ENCODE measurements at places on chromosomes 12 and 14.

DNA sequence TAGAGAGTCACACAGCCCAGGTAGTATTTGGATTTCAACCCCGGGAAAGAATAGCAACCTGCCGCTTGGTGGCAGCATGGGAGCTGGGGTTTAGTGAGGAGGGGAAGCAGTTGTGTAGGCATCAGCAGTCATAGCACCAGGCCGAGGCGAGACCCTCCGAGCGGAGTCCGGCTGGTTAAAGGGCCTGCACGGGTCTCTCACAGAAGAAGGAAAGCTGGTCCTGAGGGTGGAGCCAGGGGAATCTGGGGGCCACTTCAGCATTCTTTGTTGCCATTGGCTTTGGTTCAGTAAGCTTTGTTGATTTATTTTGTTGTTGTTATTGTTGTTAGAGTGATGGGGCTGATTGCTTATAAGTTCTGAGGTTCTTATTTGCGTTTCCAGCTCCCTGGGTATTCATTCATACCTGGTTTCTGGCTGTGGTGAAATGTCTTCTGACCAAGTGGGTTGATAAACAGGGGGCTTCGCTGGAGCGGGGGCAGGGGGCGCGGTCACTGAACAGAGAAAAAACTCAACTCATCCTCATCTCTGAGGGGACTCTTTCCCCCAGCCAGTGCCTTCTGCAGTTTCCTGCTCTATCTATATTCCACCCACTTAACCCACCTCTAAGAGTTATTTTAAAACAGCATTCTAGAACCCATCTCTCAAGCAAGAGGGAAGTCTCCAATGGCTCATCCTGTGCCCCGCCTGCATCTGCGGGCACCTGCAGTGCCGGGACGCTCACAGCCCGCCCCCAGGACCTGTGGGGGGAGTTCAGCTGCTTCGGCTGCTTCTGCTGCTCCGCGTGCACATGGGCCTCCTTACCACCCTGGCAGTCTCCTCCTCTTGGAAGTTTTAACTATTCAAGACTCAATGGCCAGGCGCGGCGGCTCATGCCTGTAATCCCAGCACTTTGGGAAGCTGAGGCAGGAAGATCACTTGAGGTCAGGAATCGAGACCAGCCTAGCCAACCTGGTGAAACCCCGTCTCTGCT is 11.6 kb downstream of the CKB start:
- DNase-seq, result no peak

GRCh38 chr12:22408610-22409376 is 74.3 kb upstream of the ST8SIA1 start:
- DNase-seq, result no peak

DNA sequence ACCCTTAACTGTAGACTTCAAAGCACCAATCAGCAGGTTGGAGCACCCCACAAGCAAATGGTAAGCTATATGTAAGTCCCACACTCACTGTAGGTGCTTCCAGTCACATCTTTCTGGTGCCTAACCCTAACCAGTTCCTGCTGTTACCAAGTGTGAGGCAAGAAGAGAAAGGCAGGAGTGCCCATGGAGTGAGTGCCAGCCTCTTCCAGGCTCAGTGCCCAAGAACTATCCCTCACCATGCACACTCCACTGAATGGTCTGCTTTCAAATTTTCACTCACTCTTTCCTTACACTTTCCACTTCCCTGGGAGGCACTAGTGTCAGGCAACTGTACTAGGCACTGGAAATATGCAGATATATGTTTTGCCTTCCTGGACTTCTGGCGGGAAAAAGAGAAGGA is 62.2 kb upstream of the ZDHHC17 start:
- no peak for DNase-seq

- DNase-seq, result no peak
These were observed 42.2 kb upstream of the APPL2 start for GRCh38 chr12:105278043-105278697.

- peak; percentile 47 for DNase-seq
These were observed 2.9 kb upstream of the ZFP36L1 start for GRCh38 chr14:68795597-68796417.

DNA sequence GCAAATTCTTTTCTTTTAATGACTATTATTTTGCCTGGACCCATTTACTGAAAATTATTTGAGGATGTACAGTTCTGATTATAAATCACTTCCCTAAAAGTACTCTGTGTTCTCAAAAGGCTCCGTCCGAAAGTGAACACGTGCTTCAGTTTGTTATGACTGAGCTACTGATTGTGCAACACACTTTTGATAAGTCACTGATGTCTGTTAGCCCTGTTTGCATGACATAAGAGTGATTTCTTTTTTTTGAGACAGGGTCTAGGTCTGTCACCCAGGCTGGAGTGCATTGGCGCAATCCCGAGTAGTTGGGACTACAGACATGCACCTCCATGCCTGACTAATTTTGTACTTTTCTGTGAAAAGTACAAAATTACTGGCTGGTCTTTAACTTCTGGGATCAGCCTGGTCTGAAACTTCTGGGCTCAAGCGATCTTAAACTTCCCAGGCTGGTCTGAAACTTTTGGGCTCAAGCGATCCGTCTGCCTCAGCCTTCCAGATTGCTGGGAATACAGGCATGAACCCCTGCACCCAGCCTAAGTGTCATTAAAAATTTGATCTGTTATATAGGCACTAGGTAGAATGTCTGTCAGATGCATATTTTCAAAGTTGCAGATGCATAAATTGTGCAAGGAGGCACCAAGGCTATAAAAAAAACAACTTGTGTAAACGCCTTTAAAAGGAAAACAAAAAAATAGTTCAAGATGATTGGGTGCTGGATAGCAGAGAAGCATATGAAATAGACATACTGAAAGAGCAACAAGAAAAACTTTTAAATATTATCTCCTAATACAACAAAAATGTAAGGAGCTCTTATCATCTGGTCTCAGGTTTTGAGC is 111.5 kb downstream of the SRGAP1 start:
- no peak for DNase-seq
